GF-D8 (cell line): ENCODE measurements at places on chromosomes 1 and 21.
A peak's percentile ranks its signal among the peaks of the same experiment; 100 is the strongest.

DNA sequence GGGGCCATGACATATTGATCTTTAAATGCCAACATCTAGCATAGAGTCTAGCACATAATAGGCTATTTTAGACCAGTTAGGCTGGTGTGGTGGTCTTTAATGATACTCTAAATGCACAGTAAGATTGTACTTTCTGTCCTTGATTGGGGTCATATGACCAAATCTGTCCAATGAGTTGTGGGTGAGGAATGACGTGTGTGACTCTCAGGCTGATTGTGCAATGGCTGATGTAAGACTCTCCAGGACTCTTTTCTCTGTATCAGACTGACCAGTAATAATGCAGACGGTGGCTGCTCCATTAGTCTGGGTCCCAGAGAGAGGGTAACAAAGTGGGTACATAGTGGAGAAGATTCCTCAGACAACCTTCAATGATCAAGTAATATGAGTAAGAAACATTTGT lies 541.6 kb upstream of the CAMK1G start:
- DNase-seq = no peak

- DNase-seq = no peak
Measured at GRCh38 chr1:196309386-196309785, 298.9 kb downstream of the KCNT2 start.

DNA sequence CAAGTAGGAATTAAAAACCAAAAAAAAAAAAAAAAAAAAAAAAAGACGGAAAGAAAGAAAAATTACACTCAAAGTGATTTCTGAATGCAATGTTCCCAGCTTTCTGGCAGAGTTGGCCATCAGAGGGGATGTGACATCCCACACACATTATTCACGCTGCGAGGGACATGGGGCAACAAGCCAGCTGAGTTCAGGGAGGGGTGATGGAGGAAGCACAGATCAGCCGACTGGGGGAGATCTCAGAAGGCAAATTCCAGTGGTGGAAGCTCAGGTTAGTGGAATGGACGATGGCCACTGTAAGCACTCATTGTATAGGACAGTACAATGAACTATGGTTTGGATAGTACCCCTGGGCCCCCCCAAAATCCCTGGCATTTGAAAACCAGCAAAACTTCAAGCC lies 311.9 kb downstream of the PCP4 start:
- DNase-seq = no peak

- peak; percentile 2 for DNase-seq
Measured at GRCh38 chr1:6958407-6959030, 173.3 kb downstream of the CAMTA1 start.

- DNase-seq = peak; percentile 82
Measured at GRCh38 chr1:246106342-246106763, 400.7 kb downstream of the SMYD3 start.

- no peak for DNase-seq
Measured at GRCh38 chr21:45155910-45156309, 81.5 kb downstream of the ADARB1 start.

DNA sequence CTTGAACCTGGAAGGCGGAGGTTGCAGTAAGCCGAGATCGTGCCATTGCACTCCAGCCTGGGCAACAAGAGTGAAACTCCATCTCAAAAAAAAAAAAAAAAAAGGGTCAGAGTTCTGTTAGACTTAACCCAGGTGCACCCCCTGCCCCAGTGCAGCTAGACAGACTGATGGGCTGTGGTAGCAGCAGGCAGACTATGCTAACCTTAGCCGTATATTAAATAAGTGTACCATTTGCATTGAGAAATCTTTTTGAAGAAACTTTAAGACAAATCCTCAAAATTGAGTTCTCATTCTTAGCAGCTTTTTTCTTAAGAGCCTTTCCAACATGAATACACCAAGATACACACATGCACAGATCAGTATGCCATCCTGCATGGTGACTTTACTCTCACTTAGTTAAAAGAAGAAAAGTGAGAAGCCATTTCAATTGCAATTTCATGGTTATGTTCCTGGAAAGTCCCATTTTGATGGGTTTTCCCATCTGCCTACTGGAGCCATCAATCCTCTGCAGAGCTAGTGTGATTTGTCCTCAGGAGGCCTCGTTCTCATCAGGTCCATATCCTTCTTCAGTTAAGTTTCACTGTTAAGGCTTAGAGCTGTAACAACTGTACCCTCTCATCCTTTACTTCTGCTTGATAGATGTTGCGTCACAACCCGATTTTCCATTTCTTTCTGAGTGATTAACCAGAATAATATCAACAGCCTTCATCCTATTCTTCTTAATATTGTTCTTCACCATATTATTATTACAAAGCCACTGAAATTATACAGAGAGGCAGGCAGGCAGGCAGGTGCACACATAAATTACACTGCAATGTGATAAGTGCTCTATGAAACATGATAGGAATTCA lies 7.3 kb downstream of the FCRLB start:
- no peak for DNase-seq

GRCh38 chr1:178064191-178064821 lies 29.6 kb upstream of the RASAL2 start:
- no peak for DNase-seq

GRCh38 chr1:165481820-165482532 lies 37.0 kb upstream of the RXRG start:
- no peak for DNase-seq

DNA sequence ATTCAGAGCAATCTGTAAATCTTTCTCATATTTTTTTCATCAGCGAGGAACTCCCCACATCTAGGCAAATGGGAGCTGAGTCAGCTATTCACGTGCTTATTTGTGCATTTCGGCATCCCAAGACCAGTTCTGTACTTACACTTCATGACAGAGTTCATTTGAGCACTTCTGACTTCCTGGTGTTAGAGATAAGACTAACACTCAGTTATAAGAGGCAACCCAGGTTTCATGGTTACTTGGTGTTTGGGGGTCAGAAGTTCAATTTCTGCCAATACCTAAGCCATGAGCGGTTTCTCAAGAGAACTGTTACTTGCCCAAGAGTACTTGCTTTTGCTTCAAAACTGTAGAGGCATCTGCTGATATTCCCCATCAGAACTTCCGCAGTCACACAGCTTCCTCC lies 24.1 kb upstream of the DESI2 start:
- DNase-seq = no peak

DNA sequence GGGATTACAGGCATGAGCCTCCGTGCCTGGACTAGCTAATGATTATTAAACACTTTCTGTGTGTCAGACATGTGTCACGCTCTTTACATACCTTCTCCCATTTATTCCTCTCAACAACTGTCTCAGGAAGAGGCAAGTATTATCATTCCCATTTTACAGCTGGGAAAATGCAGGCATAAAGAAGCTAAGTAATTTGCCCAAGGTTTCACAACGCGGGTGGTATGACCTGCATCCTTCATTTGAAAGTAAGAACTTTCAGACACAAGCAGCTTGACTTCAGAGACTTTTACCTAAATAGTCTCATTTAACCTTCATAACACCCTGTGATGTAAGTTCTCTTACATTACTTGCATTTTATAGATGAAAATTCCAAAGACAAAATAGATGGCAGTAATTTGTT lies 1.0 kb upstream of the ZSCAN20 start:
- DNase-seq = no peak

- no peak for DNase-seq
Measured at GRCh38 chr21:42093991-42094421, 22.9 kb downstream of the UMODL1 start.

GRCh38 chr1:106268070-106268469 lies 788.4 kb upstream of the PRMT6 start:
- no peak for DNase-seq

- DNase-seq = no peak
Measured at GRCh38 chr1:81574408-81574807, 226.3 kb upstream of the ADGRL2 start.

GRCh38 chr1:6795203-6795602 lies 9.9 kb downstream of the CAMTA1 start:
- no peak for DNase-seq

GRCh38 chr1:214897581-214897980 lies 185.0 kb upstream of the KCNK2 start:
- no peak for DNase-seq

GRCh38 chr1:208234721-208235120 lies 9.5 kb downstream of the PLXNA2 start:
- DNase-seq = no peak

DNA sequence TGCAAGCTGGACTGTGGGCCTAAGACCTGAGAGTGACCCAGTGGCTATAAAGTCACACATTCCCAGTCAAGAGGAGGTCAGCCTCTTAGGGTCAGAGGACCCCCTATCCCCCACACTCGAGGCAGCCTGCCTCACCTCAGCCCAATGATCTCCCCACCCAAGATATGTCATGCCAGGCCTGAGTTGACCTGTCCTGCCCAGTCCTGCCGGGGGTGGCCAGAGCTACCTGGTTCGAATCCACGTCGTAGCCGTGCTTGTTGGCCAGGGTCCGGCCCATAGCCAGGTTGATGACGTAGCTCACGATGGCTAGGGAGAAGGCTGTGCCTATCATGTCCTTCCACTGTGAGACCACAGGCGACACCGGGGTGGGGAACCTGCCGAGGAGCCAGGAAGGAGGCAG lies 15.6 kb downstream of the SLC26A9 start:
- DNase-seq = no peak

- DNase-seq = no peak
Measured at GRCh38 chr1:206891412-206891811, 5.8 kb upstream of the IL24 start.
